ENCODE measurements at places on chromosomes 11 and 22.

DNA sequence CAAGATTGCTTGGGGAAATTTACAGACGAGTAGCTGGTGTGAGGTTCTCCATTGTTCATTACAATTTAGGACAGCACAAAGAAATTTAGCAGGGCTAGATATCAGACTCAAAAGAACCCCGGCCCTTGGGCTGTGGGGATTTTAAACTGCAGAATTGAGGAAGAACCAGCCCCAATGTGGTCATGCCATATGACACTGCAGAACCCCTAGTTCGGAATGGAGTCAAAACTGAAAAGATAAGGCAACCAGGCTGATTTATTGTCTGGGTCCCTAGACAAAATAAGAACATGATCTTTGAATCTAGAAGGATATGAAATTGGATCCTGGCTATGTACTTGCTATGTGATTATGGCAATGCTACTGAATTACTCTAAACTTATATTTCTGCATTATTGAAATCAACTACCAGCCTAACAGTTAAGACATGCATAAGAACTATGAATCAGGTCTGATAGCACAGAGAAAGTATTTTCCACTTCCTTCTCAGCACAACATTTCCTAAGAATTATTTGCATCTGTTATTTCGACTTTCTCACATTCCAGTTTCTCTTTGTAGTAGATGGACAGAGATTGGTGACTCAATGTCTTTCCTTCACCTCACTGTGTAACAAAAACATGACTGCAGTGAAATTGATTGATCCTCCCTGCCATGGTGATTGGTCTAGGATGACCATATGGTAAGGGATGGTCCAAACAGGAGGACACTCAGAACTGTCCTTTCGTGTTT, 13.2 kb downstream of the MMP3 start:
- DNase-seq = no peak

DNA sequence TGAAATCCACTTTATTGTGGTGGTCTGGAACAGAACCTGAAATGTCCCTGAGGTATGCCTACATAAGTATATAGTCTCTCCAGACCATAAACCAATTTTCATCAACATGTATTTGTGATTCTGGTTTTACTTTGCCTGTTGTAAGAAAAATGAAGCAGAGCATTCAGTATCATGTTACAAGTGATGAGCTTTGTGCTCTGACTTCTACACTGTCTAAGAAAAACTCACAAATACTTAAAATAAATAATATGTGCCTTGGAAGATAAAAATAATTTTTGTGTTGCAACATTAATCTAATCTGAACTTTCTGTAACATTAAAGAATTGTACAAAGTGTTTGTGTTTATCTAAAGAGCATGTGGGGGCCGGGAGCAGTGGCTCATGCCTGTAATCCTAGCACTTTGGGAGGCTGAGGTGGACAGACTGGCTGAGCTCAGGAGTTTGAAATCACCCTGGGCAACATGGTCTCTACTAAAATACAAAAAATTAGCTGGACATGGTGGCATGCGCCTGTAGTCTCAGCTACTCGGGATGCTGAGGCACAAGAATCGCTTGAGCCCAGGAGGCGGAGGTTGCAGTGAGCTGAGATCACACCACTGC, 219.5 kb downstream of the SOX6 start:
- DNase-seq = no peak

DNA sequence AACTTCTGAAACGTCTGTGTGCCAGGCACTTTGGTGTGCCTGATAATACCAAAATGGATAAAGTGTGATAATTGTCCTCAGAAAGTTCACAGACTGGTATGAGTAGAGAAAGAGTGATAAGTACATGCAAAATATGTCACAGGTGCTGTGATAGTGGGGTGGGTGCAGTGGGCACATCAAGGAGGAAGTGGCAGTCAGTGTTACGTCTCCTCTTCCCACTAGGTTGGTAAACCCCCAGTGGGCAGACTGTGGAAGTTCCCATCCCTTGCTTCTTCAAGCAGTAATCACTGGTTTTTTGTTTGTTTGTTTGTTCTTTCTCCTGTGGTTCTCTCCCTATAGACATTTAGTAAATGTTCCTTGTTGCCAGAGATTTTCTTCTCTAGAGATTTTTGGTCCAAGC, 5.4 kb downstream of the RNF121 start:
- DNase-seq = no peak

DNA sequence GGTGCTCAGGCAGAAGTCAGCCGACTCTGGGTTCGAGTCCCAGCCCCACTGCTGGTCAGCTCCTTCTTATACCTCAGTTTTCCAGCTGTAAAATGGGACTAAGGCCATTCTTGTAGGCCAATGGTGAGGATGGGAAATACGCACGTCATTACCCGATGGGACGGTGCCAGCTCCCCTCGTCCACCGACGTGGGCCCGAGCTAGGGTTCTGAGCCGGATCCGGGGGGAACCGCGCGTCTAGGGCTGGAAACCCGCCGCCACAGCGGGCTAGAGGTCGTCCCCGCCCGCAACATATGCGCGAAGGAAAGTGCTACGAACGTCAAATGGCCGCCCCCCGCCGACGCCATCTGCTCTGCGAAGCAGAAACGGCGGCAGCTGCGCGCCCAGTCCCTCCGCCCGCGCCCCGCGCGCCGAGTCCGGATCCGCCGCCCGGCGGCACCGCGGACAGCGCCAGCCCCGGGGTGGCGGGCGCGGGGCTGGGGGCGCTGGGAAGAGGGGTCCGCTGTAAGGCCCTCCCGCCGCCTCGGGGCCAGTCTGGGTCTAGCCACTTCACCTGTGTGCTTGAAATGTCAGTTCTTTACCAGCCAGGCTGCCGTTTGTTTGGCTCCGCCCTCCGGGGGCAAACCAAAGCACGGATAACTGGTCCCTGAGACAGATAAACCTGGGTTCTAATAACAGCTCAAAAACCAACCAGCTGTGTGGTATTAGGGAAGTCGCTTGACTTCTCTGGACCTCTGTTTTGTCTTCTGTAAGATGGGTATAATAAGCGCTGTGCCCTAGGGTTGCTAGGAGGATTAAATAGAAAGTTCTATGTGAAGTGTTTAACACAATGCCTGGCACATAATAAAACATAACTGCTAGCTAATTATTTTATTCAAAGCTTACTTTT, 103.5 kb upstream of the RCN1 start:
- DNase-seq = no peak

DNA sequence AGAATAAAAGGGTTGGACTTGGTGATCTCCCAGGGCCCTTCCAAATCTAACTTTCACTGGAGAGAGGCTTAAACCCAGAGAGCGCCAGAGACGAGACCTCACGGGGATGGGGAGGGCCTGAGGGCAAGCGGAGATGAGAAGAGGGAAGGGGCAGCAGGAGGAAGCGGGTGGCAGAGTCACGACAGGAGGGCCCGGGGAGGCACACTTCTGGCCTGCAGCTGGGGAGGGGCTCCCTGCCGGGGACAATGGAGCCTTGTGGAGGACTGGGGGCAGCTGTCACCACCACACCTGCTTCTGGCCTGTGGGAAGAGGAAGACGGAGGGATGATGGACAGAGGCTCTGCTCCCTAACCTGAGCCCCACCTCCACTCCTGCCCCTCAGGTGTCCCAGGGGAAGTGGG, 40.2 kb downstream of the PDE2A start:
- DNase-seq = no peak

- DNase-seq = no peak
Observed at GRCh38 chr22:45709866-45710265, 38.2 kb downstream of the ATXN10 start.

- DNase-seq = no peak
Observed at GRCh38 chr11:91373497-91373896, 851.1 kb upstream of the FAT3 start.

GRCh38 chr11:120034176-120034875, 103.6 kb downstream of the TRIM29 start:
- DNase-seq = no peak

DNA sequence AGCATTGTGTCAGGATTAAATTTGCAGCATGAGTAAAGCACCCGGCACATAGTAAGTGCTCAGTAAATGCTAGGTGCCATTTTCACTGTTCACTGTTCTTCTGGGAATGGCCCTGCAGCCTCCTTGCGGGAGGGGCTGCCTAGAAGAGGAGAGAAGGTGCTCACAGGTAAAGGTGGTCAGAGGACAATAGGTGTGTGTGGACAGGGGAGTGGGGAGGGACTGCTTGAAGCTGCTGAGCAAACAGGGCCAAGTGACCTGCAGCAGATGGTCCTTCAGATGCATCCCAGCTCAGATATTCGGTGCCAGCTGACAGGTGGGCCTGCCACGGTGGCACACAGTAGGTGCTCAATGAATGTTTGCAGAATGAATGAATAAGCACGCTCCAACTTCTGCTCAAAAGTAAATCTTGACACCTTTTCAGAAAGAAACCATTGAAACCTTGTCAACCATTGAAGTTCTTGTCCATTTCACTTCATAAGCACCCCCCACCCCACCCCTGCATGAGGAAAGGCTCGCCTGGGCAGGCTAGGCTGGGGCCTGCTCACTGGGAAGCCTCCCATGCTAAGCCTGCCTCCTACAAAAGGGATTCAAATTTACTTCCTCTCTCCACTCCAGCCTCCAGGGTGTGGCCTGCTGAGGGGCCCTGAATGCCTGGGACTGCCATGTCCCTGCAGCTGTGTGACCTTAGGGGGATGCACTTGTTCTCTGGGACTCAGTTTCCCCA, 1.6 kb downstream of the KIAA0930 start:
- DNase-seq = peak; percentile 64

DNA sequence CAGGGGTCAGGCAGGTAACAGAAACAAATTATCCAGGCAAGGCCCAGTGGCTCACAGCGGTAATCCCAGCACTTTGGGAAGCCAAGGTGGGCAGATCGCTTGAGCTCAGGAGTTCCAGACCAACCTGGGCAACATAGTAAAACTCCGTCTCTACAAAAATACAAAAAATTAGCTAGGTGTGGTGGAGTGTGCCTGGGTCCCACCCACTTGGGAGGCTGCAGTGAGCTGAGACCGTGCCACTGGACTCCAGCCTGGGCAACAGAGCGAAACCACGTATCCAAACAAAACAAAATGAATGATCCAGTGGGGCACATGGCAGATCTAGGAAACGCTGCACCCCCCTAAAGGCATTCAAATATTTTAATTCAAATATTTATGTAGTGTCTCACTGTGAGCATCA, 9.9 kb downstream of the NUMA1 start:
- no peak for DNase-seq

GRCh38 chr11:128890543-128891368, at the start of gene KCNJ5:
Gene KCNJ5 (plus strand): TSS chr11:128891356. CDS start chr11:128911274, 19,918 bp downstream.
- DNase-seq = no peak
